ENCODE measurements at places on chromosomes 5 and 9.

GRCh38 chr9:128341435-128341849, 1.1 kb downstream of the SLC27A4 start:
- DNase-seq, result peak; percentile 27

DNA sequence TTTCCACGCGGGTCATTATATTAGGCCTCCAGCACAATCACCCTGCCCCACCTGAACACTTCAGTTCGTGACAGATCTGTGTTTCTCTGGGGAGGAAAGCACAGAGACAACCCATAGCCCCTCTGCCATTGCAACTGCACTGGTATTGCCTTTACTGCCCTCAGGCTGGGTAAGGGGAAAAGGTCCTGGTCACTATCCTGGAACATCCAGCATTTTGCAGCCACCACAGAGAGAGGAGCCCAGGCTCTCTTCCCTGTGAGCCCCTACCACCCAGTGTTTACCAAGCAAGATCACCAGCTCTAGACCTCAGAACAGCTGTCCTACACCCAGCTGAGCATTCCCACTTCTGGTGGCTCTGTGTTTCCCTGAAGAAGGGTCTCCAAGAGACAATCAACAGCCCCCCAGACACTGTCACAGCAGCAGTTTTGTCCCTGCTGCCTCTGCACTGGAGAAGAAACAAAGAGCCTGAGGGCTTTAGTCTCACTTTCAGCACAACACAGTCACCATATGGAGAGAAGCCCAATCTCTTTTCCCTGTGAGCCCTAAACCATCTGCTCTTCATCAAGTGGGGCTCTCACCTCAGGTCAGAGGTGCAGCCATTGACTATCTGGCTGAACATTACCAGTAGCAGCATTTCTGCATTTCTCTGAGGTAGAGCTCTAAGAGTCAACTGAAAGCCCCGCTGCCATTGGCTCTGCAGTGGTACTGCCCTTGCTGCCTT, 655.2 kb upstream of the FAM174A start:
- DNase-seq, result no peak

GRCh38 chr9:124710766-124711165, 60.3 kb downstream of the NR6A1 start:
- DNase-seq, result no peak

DNA sequence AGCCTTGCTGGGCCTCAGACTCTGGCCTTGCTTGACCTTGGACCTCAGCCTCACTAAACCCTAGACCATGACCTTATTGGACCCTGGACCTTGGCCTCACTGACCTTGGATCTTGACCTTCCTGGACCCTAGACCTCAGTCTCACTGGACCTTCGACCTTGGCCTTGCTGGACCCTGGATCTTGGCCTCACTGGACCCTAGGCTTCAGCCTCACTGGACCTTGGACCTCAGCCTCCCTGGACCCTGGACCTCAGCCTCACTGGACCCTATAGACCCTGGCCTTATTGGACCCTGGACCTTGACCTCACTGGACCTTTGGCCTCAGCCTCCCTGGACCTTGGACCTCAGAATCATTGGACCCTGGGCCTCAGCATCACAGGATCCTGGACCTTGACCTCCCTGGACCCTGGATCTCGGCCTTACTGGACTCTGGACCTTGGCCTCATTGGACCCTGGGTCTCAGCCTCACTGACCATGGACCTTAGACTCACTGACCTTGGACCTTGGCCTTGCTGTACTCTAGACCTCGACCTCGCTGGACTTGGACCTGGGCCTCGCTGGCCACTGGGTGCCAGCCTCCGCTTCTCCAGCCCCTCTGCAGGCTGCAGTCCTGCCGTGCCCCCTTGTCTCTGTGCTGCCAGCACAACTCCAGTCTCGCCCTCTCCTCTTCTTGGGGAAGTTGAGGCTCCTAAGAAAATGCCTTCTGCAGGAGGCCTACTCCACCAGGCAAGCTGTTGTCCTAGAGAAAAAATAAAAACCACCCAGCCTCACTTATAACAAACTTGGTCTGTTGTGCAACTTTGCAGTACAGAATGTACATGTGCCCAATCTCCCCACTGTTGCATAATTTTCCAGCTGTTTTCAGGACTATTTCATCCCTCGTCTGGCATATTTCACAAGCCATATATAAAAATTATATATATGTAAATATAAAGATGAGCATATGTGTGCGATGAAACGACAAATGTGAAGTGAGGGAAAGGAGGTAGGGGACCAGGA, 11.0 kb upstream of the ADAMTS2 start:
- no peak for DNase-seq

DNA sequence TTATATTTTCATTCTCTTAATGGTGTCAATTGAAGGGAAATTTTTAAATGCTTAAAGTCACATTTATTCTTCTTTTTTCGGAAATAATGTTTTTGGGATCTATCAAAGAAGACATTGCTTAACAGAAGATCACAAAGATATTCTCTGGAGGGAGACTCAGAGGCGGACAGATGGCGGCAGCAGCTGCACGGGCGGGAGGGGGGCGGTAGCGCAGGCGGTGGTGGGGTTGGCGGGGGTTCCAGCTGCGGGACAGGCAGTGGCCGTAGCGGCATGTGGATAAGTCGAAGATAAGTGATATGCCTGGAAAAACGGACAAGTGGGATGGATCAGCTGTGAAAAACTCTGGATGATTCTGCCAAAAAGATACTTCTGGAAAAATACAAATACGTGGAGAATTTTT, 31.6 kb upstream of the ZDHHC11B start:
- no peak for DNase-seq

DNA sequence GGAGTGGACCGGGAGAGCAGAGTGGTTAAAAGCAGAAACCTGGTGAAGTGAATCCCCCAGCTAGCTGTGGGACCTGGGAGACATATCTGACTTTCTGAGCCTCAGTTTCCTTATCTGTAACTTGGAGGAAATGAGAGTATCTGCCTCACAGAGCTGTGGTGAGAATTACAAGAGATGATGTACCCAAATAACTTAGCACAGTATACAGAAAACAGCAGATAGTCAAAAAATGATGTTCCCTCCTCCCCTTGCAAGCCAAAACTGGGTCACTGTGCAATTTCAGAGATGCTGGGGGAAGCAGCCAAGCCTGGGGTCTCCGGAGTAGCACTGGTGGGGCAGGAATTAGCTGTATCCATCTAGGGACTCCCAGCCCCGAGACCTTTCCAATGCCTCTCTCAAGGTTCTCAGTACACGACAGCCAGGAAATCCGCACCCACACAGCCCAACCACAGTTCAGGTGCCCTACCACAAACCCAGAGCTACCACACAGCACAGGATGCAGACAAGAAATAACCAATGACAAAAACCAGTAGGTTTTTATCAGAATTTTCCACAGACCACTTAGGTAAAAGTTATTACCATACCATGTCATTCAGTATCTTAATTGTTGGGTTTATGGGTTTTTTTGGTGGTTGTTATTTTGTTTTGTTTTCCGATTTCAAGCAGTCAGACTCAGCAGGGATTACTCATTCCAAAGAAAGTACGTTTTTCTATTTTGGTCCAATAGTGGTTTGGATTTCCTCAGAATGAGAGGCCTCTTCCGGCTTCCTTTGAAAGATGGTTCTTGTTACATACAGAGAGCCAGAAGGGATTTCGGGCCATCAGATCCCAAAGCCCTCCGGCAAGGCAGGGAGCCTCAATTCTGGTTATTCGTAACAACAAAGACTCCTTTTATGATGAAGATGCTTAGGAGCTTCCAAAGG, 4.9 kb upstream of the HRH2 start:
- peak; percentile 57 for DNase-seq

DNA sequence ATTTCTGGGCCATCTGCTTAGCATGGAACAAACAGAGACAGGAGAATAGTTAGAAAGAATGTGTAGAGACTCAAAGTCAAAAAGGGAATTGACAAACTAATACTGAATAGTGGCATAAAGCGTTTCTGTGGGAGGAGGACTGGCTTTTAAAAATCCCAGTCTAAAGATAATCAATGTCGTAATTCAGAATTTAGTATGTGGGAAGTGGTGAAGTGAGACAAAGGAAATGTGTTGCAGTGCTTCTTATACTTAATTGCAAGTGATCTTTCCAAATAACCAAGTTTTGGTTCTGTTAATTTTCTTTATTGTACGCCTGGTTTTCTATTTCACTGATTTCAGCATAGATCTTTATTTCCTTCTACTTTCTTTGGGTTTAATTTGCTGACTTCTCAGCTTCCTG, 133.2 kb downstream of the ENTREP1 start:
- DNase-seq, result no peak

GRCh38 chr5:69010476-69010875, 83.3 kb upstream of the SLC30A5 start:
- no peak for DNase-seq

GRCh38 chr5:32390819-32391591, 53.5 kb downstream of the ZFR start:
- DNase-seq, result no peak

DNA sequence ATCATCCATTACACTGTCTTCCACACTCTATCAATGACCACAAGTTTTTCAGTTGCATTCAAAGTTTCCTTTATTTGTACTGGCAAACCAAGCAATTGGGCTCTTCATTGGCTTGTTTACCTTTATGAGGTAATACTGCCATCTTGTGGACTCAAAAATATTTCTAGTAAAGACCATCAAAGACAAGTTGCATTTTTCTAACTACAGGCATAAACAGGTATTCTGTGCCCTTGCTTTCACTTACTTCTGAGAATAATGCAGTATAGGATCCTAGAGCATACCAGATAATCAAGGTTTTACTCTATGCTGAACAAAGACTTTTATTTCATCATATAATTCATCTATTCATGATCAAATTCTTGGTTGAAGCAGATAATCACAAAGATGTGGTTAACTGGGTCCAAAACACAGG, 173.7 kb upstream of the POU5F2 start:
- no peak for DNase-seq

GRCh38 chr9:100150214-100150613, 51.2 kb downstream of the INVS start:
- DNase-seq, result no peak

- DNase-seq, result no peak
Measured at GRCh38 chr9:15524845-15525455, 14.2 kb upstream of the PSIP1 start.

GRCh38 chr5:56671571-56671970, 143.8 kb upstream of the MAP3K1 start:
- DNase-seq, result no peak

DNA sequence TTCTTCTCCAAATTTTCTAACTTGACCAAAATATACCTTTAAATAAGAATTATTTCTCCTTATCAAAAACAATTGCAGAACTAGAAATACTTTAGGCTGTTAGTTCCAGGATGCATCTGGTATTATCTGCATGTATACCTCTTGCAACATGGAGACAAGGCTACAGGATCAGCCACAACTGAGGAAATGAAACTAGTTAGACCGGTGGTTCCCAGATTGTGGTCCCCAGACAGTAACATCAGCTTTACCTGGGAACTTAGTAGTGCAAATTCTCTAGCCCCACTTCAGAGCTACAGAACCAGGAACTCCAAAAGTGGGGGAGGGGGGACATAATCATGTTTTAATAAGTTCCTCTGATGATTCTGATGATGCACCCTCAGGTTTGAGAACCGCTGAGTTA, 61.6 kb upstream of the C9orf72 start:
- DNase-seq, result no peak

DNA sequence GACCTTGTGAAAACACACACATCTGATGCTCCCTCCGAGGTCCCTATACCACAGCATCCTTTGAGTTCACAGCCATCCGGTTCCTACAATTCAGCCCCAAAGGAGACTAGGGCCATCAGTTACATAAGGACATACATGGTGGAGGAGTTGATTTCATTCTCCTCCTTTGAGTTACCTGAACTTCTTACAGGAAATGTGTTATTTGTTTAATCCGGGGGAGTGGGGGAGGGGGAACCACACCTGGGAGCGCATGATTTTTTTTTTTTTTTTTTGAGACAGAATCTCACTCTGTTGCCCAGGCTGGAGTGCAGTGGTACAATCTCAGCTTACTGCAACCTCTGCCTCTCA, 30.7 kb downstream of the SEMA4D start:
- no peak for DNase-seq

- no peak for DNase-seq
Measured at GRCh38 chr9:114272739-114273431, 50.0 kb upstream of the ORM1 start.

DNA sequence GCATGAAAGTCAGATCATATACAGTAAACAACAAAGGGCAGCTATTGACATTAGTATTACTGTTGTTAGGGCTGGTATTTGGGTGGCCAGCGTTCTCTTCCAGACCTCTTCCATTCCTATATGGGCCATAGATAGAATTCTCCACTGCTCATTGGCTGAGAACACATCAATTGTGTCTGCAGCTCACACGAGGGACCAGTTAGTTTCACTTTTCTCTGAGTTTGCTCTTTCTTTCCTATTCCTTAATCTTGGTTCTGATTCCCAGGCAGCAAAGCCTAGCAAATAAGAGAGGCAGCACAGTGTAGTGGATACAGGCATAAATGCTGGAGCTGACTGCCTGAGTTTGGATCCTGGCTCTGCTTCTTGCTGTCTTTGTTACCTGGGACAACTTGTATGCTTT, 476.4 kb downstream of the SPOCK1 start:
- no peak for DNase-seq

DNA sequence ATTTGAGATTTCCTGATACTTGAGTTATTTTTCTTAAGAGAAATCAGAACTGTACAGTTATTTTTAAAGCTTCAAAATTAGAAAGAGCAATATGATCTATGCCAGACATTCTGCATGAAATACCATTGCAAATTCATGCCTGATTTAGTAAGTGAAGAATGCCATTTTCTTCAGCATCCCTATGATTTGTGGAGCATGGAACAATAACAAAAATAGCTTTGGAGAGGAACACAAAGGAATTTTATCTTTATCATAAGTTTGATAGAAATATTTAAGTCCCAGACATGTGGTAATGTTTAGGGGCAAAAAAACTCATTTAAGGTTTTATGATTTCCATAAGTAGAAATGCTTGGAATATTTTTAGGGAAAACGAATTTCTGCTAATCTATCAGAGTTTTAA, 1863.4 kb downstream of the EFNA5 start:
- DNase-seq, result no peak

GRCh38 chr9:99210572-99210971, 11.2 kb downstream of the ALG2 start:
- no peak for DNase-seq

DNA sequence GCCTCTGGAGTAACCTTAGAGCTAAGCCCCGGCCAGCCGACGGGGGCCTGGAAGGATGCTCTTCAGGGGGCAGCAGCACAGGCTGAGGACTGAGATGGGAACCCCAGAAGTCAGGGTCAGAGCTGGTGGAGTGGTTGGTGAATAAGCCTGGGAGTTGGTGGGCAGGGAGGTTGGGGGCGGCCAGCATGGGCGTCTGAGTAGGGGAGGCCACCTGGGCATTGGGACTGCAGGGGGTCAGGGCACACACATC, 14.4 kb downstream of the NINJ1 start:
- DNase-seq, result no peak
